ENCODE measurements at places on chromosomes 16 and 17.

DNA sequence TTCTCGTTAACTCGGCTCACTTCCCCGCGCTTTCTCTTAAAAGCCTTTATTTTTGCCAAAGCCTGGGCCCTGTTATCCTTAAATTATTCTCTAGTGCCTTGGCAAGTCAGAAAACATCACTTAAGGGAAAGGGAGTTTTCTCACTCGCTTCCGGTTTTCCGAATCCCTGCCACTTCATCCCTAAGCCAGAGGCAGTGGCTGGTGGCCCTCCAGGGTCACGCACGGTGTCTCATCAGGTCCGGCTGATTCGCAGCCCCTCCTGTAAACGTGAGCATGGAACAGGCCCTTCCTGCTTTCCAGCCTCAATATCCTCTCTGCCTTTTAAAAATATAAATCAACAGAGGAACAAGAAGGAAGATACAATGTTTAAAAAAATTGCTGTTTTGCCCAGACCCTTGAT, 142.5 kb upstream of the CHMP6 start:
- no peak for DNase-seq

DNA sequence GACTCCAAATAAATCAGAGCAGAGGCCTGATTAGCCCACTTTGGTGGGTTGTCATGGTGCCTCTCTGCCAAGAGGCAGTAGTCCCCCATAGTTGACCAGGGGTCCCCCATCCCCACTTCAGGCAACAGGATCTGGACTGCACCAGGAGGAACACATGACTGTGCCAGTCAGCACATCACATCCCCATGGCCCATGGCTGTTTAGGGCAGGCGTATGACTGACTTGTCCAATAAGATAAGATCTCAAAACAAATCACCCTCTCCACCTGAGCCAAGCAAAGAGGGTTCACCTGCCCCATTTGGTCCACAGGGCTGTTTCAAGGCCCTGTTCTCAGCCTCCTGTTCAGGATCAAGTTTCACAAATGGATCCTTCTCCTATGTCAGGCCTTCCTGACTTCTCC, 93.3 kb downstream of the C16orf78 start:
- DNase-seq, result no peak

DNA sequence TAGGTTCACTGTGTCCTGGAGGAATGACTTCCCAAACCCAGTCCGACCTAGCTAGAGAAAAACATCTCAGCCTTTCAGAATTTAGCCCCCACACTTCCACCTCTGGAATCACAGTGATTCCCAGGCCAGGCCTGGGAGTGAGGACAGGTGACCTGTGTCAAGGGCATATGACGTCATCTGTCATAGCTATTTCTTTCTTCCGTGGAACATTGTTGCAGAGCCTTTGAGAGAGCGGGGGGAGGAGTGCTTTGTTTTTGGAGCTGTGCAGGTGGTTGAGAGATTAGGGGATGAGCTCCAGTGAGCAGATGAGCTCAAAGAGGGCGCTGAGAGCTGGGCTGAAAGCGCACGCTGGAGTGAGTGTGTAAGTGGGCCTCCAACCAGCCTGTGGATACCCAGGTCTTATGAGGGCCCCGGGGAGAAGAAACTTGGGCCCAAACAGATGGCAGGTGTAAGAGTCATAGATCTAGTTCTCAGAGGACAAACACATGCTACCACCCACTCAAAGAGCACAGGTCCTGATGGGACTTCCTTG, 344.8 kb downstream of the SNX29 start:
- no peak for DNase-seq

DNA sequence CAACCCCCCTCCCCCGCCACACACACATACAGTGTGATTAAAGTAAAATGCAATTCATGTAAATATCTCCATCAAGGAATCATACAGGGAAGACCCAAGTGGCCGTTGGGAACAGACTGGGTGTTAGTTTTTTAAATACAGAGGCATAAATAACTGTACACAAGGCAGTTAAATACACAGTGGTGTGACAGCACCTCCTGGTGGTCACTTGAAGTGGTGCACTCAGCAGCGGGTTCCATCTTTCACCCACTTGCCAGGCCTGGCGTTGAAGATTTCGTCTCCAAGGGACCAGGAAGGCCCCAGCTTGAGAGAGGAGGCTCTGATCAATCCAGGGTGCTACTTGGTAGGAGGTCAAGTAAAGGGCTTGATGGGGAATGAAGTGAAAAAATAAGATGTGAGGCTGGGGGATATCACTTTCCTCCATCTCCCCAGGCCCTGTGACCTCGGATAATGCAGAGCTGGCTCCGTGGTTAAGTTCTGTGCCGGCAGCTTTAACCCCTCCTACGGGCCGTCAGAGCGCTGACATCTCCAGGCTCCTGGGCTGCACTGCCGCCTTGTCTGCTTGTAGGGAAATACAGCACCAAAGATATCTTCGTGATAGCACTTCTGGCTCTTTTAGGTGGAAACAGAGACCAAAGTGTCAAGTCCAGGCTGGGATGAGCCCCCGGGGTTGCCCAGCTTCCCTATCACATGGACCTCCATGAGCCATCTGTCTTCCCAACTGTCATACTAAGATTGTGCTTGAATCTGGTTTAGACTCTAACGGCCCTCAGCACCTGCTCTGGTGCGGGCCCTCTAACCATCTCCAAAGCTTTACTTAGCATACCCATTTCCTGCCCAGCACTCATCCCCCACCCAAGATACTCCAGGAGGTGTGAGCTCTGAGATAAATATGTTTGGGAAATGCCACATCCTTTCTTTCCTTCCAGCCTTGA, 20.7 kb downstream of the LGALS9 start:
- no peak for DNase-seq

- DNase-seq, result no peak
These were observed 25.8 kb downstream of the ADCY9 start for GRCh38 chr16:4090351-4090851.

DNA sequence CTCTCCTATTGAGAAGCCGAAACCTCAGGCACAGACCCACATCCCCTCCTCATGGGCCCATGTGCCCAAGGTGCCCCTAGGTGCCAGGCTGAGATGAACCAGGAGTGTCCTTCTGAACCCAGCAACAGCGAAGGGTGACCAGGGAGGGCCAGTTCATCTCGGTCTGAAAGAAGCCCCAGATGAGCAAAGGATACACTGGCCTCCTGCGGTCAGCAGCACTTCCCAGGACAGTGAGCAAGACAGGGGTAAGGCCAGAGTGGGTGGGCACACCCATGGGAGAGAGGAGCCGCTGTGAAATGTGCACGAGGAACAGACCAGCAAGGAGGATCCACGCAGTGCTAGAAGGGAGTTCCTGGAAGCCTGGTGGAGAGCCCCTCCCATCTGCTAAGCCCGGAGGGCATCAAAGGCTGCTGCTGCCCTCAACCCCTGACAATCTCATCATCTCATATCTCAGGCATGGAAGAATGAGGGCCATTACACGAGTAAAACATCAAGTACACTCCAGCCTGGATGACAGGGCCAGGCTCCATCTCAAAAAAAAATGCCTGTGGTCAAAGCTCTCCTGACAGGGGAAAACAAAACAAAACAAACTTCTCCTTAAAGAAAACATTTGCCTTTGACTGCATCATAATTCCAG, 3.3 kb upstream of the HBZ start:
- no peak for DNase-seq

DNA sequence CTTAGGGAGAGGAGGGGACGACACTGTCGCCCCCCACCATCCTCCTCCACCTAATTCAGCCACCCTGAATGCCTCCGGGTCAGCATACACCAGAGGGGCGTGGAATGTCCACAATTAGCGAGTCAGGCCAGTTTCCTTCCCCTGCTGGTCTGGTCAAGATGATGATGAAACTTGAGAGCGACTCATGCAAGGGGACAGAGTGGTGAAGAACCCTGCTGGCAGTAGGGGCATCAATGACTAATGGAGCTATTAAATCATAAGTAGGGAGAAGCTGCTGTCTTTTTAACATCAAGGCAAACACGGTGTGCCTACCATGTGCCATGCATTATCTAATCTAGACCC, 7.2 kb downstream of the SPACA3 start:
- DNase-seq, result no peak

DNA sequence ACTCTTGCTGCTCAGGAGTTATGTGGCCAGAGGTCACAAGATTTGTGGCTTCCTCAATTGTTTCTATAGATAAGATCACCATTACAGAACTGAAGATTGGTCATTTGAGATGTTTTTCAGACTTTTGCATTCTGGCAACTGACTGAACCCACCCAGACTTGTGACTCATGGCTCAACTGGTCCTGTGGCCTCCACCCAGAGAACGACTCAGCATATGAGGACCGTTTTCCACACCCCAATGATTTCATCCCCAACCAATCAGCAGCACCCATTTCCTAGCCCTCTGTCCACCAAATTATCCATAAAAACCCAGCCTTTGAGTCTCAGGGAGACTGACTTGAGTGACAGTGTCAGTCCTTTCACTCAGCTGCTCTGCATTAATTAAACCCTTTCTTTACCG, 143.2 kb upstream of the ASIC2 start:
- no peak for DNase-seq

GRCh38 chr16:53052519-53053501, at the start of gene CHD9NB:
Gene CHD9NB (minus strand): TSS chr16:53052897. CDS start chr16:53044158, 8,739 bp downstream.
- no peak for DNase-seq

DNA sequence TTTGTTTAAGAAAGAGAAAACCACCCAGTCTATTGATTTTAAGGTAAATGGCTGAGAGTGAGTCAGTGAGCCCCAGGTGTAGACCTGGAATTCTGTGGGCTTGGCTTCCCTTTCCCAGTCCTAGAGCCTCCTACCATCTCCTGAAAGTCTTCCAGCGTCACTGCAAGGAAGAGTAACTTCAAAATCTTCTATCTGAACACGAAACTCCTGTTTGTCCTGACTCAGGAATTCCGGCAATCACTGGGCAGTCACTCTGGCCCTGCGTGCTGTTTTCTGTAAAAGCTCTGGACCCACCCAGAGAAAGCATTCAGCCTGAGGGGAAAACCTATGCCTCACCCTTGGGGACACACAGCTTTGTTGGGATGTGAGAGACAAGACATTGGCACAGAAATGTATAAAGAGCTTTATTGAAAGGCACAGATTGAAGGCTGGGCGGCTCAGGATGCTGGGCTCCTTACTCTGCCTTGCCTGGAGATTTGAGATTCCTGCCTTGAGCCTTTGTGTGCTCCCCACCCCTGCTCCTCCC, 15.9 kb downstream of the MINK1 start:
- no peak for DNase-seq

DNA sequence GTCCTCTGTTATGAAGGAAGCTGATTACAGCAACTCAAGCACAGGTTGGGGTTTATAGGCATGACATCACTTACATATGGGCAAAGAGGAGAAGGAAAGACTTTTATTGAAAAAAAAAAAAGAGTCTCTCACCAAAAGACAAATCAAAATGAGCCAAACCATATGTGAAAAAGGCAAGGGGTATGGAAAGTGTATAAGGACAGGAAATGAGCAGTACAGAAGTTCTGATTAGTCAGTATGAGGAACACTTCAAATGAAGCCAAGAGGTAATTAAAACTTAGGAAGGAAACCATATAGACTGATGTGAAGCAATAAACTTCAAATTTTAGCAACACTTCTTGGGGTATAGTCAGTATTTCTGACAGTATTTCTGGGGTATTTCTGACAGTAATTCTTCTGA, 1372.6 kb downstream of the CDH11 start:
- no peak for DNase-seq

DNA sequence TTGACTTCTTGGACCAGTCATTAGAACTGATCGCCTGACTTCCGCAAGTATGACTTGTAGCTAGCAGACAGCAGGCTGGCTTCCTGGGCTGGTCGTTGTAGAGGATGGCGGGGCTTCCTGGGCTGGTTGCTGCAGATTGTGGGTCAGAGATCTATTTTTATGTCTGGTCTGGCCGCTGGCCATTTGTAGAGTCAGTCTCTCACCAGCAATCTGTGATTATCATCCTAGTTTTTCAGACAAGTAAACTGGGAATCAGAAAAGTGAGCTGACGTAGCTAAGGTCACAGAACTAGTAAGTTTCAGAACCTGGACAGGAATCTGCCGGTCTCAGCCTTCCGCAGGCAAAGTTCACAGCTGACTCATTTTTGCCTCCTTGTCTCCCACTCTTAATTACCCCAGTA, 19.1 kb downstream of the GPR142 start:
- DNase-seq, result peak; percentile 79

GRCh38 chr17:64120159-64120810, 9.7 kb downstream of the ERN1 start:
- DNase-seq, result no peak

DNA sequence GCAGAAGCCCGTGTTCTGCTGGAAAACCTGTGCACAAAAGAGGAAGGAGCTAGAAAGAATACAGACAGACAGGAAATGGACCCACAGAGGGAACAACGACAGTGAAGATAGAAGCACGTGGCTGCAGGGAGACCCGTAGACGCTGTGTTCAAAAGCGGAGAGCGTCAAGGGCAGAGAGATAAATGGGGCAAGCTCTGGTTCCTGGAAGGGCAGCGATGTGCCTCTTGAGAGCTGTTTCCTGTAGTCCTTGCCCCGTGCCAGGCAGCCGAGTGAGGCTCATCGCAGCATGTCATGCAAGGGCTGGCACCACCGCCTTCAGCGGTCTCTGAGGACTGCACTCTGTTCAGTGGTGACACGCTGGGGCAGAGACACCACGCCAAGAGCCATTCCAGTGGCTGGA, 43.6 kb upstream of the CACNG5 start:
- DNase-seq, result no peak

GRCh38 chr16:60727851-60728250, 1308.4 kb downstream of the CDH8 start:
- DNase-seq, result no peak

Data from cerebellar nuclear complex (tissue), 1 donor.